ENCODE measurements at places on chromosomes 2 and 18.

DNA sequence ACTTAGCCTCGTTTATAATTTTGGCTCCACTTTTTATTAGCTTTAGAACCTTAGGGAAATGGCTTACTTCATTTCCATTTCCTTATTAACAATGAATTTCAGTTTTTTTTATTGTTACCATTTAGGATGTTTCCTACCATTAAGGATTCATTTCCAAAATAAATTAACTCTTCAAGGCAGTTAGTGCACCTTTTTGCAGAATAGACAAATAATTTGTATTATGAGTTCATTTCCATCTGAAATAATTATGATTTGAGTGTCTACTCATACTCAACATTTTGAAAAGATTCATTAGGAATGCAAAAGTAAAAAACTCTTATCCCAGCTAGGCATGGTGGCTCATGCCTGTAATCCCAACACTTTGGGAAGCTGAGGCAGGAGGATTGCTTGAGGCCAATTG is 186.8 kb upstream of the STON1 start:
- no peak for DNase-seq

- DNase-seq, result no peak
Observed at GRCh38 chr2:63059793-63060471, 9.3 kb downstream of the OTX1 start.

GRCh38 chr18:79546781-79547272 is 132.8 kb upstream of the CTDP1 start:
- no peak for DNase-seq

GRCh38 chr2:174331595-174332216 is 3.0 kb upstream of the SP9 start:
- no peak for DNase-seq

DNA sequence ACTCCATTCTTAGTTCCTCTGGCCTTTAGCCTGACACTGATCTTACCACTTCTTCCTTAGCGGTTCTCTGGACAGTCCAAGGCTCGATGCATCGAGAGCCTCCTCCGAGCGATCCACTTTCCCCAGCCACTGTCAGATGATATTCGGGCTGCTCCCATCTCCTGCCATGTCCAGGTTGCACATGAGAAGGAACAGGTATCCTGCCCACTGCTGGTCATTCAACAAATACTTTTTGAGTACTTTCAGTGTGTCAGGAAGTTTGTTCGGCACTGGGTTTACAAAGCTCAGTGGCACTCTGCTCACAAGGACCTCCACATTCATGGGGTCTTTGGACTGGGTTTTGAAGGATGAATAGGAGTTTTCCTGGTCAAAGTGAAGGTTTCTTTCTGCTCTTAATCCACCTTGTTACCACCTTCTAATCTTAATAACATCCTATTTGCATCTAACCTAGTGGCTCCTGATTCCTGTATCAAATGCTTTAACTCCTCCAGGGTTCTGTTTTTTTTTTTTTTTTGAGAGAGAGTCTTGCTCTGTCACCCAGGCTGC is 25.8 kb downstream of the GCKR start:
- no peak for DNase-seq

DNA sequence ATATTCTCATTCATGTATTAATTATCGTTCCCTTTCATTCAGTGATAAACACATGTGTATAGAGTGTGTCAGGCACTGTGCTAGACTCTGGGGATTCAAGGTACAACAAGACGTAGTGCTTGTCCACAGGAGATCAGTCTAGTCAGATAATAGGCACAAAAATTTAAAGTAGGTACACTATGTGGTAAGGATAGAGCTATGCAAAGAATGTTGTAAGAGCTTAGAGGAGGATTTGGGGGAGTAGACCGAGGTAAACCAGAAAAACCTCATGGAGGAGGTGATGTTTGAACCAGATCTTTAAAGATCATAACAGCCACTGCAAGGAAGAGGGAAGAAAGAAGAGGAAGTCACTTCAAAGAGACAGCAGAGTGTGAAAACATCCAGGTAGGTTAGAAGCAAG is 256.9 kb upstream of the DDX18 start:
- no peak for DNase-seq

GRCh38 chr2:74482801-74483674 is at the start of the genes CCDC142 and TTC31:
CCDC142 (minus strand) TSS chr2:74482998; CDS start chr2:74482837, 161 bp downstream.
TTC31 (plus strand) TSS chr2:74483081; CDS start chr2:74483096, 15 bp downstream.
- DNase-seq, result no peak

DNA sequence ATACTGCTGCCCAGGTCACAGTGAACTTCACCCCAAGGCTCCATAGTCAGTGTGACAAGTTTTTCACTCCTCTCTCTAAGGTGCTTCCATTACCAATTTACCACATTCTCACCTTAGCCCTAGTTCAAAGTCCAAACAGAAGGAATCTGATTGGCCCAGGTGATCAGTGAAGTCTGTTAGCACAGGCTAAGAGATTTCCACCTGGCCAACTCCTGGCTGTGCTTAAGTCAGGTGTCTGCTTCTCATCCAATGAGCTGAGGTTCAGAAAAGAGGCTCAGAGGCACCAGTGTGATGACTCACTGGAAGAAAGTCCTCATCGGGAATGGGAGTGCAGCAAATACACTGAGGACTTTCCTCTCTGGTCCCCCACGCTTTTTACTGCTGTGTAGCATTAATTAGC is 164.4 kb upstream of the MGAT5 start:
- no peak for DNase-seq

- no peak for DNase-seq
Observed at GRCh38 chr2:169716238-169716886, 17.3 kb upstream of the KLHL23 start.

DNA sequence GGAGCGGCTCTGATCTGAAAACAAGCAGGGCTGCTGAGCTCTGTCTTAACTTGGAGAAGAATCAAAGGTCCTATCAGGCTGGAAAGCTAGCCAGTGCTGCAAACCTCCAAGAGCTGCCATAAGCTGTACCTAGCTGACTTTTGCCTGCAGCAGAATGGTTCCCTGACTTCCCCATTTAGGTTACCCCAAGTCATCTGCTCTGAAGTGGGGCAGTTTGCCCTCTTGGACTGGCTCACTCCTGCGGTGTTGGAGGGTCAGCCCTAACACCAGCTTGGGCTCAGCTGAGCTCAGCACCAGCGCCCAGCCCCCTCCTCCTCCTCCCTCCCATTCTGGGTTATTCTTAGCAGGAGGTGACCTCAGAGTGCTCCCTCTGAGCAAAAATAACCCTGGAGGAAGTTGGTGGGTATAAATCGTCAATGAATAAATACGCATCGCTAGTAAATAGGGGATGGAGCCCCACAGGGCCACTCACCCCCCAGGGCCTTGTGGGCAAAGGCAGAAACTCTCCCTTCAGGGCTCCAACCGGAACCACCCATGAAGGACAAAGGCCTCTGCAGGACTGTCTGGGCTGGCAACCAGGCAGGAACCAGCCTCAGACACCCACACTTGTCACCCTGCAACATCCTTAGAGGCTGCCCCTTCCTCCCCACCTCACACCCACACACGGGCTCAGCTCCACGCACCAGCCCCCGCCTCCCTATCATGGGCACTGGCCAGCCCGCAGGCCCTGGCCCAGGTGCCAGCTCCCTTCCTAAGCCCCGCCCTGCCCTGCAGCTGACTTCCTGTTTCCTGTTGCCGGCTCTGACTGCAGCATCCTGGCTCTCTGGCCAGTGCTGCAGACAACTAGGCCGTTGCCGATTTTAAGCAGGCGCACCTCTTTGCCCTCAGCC is 46.9 kb downstream of the DNMT3A start:
- no peak for DNase-seq

DNA sequence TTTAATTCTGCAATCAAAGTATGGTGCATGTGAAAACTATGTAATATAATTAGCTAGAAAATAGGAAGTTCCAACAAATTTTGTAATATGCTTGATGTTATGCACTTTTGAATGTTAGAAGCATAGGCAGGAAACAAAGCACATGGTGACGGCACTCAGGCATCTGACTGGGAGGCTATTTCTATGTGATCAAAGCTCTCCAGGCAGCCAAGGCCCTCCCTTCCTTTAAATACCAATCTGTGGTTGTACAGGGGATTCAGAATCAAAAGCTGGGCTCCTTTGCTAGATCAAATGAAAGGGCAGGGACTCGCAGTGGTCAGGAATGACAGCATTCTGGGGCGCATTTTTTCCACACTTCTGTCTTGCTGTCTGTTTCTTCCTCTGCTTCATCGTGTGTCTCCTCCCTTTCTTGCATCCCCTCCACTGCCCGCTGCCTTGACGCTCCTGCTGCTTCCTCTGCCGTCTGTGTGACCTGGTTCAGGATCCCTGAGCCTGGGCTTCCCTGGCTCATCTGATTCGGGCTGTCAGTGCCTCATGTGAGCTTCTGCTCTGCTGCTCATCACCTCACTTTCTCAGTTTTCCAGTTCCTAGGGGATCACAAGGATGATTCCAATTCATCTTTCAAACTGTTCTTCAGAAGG is 30.9 kb downstream of the TMEM182 start:
- DNase-seq, result no peak

DNA sequence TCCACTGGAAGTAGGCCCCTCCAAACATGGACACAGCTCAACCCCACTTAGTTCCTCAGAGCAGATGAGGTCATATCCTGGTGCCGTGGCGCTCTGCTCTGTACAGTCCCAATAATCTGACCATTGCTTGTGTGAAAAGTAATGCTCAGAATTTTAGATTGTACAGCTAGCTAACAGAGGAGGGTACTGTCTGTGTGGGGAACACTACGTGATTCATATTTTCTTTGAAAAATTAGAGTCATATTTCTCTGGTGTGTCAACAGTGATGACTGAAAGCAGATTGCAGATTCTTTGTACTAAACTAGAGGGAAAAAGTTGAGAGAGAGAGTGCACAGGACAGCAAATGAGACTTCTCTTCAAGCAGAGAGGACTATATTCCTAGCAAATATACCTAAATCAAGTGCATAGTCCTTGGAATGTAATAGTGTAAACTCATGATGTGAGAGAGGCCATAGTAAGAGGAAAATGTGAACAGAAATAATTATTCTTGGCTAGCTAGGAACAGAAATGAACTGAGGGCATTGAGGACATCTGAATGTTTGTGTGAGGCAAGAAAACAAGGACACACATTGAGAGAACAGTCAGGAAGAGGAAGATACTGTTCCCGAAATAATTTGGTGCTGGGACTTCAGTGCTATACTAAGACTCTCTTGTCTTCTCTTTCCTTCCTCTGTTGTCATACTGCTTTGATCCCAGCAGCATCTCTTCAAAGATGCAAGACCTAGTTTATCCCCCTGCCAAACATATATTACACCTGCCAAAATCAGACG is 157.0 kb upstream of the RND3 start:
- DNase-seq, result no peak

GRCh38 chr2:9769171-9770005 is 73.9 kb upstream of the TAF1B start:
- DNase-seq, result no peak

- no peak for DNase-seq
Observed at GRCh38 chr2:121471532-121472469, 58.9 kb upstream of the RNU4ATAC start.

GRCh38 chr18:42192251-42193248 is 237.5 kb downstream of the PIK3C3 start:
- DNase-seq, result no peak

GRCh38 chr2:212711856-212712255 is 173.3 kb upstream of the ERBB4 start:
- DNase-seq, result no peak

GRCh38 chr2:91975130-91975491 is 2896.1 kb upstream of the TEKT4 start:
- no peak for DNase-seq

- DNase-seq, result no peak
Observed at GRCh38 chr18:32707586-32707985, 65.2 kb downstream of the KLHL14 start.

DNA sequence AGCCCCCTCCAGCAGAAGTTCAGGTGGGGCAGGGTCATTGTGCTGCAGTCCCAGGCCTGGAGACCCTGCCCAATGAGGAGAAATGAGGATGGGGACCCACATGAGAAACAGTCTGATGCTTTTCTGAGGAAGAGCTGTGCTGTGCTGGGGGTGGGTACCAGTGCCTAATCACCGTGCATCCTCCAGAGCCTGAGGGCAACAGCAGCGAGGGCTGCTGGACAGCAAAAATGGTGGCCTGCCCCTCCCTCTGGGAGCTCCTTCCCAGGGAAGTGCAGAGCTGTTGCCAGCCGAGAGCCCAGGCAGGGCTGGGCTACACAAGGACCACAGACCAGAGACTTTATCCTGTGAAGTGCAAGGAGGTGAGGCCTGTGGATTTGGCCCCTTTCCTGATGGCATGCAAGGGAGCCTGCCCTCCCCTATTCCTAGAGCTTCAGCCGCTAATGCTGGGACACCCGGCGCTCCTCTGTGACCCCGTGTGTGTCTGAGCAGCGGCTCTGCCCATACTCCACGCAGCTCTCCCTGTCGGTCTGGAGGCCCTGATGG is 134.8 kb downstream of the DSEL start:
- no peak for DNase-seq

DNA sequence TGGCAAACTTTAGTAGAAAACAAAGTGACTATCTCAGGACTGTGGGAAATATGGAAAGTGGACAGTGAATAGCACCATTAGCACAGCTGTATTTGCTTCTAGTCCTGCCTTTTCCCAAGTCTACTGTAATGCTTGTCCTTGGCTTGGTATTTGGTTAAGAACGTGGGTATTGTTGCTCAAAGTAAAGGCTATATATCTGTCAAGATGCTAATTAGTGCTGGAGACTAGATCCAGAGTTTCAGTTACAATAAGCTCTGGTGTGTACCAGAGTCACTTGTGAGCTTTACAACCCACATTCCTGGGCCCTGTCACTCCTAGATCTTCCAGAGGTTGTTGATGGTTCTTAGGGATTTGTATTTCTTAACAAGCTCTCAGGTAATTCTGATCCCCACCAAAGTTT is 313.6 kb downstream of the SLC8A1 start:
- DNase-seq, result no peak
